ENCODE measurements at places on chromosomes 1 and 21.
A peak's percentile ranks its signal among the peaks of the same experiment; 100 is the strongest.

GRCh38 chr1:64875606-64876005 is 90.7 kb downstream of the JAK1 start:
- DNase-seq = no peak

DNA sequence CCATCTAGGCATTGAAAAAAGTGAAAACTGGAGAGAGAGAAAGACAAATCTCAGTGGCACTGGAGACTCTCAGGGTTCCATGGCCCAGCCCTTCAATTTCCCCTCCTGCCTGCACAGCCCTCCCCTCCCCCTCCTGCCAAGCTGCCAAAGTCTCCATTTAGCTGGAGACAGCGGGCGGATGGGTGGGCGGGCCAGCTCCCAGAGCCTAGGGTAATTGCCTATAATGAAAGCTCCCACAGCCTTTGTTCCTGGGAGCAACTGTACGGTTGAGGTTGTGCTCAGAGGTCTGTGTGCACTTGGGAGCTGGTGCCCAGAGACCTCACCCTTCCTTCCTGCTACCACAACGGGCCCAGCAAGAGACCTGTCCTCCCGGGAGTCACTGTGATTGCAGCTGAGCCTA is 89.6 kb downstream of the NAV1 start:
- DNase-seq = peak; percentile 48

GRCh38 chr1:197553281-197553680 is 222.0 kb downstream of the DENND1B start:
- no peak for DNase-seq

DNA sequence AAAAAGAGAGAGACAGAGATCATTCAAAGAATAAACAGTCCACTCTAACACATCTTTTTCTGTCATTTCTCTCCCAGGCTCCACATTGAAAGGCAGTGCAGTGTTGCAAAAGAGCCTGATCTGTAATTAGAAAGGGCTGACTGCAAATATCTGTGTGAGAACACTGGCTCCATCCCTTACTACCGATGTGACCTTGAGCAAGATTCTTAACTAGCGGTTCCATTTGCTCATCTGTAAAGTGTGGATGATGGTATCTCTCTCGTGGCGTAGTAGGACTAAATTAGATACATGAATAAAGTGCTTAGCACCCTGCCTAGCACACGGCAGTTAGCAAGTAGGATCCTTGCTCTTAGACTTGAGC is 26.9 kb upstream of the SLC44A3 start:
- no peak for DNase-seq

- peak; percentile 21 for DNase-seq
Measured at GRCh38 chr21:45404730-45405270, at the start of gene COL18A1. Gene COL18A1, plus strand, starts transcription at chr21:45405165. Its CDS starts 66 bp downstream, at chr21:45405231.

DNA sequence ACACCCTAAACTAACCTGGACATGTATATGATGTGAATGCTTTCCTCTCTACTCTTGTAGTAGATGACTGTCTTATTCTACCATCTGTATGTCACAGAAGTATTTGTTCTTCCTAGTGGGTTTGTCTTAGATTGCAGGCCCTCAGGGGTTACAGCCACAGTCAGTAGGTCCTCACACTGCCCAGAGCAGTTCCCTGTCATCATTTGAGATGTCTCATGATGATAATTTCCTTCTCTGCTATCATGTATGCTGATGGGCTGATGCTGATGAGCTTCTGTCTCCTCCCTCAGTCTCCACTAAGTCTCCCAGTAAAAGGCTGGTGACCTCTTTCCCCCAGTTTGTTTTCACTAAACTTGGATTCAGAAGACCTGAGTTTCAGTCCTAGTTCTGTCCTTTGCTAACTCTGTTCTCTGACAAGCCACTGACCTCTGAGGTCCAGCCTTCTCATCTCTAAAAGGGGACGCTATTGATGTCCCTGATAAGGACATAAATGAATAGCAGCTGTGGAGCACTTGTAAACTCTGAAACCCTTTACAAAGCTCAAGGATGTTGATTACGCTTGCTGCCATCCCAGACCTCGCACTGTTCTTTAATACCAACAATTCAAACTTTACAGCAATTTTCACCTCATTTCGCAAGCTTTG is 3.1 kb upstream of the ETV3 start:
- no peak for DNase-seq

- peak; percentile 65 for DNase-seq
Measured at GRCh38 chr1:107964336-107965109, 457 bp downstream of the VAV3 start.

GRCh38 chr1:152983743-152984142 is at the start of gene SPRR1A:
Gene SPRR1A, plus strand, starts transcription at chr1:152984081. Its CDS starts 1,150 bp downstream, at chr1:152985231.
- no peak for DNase-seq

GRCh38 chr1:164559342-164560051 is 513 bp downstream of the PBX1 start:
- peak; percentile 29 for DNase-seq

DNA sequence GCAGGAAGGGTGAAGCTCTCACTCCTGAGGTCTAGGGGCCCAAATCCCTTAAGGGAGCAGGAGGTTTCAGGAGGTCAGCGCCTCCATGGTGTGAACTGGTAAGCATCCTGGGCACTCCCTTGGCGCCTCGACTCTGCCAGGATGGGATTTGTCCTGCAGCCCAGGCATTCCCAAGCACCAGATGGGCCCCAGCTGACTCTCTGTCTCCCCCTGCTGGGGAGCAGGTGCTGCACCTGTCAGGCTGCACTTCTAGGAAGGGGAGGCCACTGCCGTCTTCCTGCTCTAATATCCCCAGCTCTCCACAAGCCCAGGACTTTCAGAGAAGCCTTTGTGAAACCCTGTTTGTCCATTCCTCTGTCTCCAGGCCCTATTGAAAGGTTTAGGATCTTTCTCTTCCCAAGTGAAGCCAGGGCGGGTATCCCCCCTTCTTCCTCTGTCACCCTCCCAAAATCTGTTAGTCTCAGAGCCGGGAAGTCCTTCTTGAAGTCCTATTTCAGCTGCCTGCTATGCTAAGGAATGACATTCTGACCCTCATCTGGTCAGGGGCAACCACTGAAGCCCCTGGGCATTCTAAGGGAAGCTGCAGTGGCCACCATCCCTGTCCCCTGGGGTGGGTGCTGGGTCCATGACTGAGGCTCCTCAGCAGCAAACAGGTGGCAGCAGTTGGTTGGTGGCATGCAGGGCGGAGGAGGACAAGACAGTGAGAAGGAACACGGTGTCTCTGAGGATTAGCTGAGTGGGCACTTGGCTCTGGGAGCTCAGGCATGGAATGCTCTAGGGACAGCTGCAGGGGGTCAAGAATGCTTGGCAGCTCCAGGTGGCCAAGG is 3.2 kb downstream of the MYBPH start:
- peak; percentile 71 for DNase-seq

- DNase-seq = no peak
Measured at GRCh38 chr21:38472412-38473108, 25.7 kb downstream of the ERG start.

DNA sequence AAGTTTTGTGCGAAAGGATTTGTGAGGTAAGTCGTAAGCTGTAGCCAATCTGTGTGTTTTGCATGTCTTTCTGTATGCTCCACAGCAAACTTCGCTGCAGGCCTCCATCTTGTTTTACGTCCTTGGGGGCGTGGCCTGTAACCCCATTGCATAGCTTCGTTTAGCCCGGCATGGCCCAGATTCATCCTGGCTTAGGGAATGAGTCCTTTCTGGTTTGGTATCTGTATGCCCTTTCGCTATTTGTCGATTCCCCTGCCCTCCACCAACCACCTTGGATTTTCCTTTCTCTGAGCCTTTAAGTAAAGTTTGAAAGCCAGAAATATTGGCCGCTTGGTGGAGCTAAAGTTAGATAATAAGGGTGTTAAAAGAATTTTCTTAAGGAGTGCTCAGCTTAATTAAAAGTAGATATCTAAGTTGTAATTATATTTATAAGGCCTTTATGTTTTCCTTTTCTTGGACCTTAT is 1.1 kb downstream of the THEM4 start:
- no peak for DNase-seq

GRCh38 chr21:14072761-14073535 is 137.8 kb downstream of the LIPI start:
- DNase-seq = no peak

GRCh38 chr1:224541072-224541790 is 74.9 kb upstream of the CNIH3 start:
- no peak for DNase-seq

- DNase-seq = no peak
Measured at GRCh38 chr1:210800301-210800700, 333.6 kb downstream of the KCNH1 start.

GRCh38 chr1:174974711-174975119 is 25.0 kb upstream of the CACYBP start:
- no peak for DNase-seq

DNA sequence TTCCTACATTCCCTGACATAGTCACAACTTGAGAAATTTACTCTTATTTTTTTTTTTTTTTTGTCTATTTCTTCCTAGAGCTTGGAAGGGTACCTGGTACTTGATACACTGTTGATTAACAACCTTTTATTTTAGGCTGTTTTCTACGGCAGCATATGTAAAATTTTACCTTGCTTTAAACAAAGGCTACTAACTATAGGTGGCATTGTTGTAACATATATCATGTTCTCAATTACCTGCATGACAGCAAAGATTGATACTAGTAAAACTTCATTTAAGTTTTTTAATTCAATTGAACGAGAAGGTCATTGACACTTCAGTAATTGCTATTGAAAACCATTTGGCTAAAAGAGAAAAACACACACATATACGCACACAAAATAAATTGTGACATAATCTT is 238.3 kb upstream of the ESRRG start:
- no peak for DNase-seq

GRCh38 chr1:61204528-61204927 is 122.2 kb downstream of the NFIA start:
- DNase-seq = no peak

DNA sequence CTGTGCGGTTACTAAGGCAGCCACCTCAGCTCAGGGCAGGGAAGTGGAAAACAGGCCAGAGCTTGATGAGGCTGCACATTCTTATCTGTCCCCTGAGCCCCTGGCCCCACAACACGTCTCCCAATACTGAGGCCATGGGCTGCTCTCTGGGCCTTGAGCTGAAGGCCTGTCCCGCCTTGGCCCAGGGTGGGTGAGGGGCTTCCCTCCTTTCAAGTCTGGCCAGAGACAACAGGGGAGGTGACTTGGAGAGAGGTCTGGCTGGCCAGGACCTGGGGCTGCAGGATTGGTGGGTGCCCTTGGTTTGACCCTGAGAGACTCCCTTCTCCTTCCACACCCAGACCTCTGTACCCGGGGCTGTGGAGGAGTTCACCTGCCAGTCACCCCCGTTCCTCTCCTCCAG is 563.8 kb downstream of the PTPRU start:
- DNase-seq = no peak

DNA sequence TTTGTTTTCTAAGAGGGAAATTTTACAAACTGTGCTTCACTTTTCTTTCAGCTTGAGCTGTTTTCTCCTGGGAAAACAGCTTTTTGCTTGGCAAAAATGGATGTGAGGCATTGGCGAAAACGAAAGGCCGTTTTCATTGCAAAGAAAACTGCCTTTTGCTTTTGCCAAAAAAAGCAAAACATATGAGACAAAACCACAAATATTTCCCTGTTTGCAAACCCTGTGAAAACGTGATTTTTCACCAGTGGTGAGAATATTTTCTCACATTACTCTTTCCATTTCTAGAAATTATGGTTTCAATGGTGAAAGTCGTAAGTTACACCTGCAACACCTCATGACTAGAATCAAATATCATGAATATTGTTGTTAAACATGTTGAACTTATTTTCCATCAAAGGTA is 74.0 kb upstream of the ZBTB18 start:
- no peak for DNase-seq

- no peak for DNase-seq
Measured at GRCh38 chr1:18631496-18632217, 1.0 kb downstream of the PAX7 start.

DNA sequence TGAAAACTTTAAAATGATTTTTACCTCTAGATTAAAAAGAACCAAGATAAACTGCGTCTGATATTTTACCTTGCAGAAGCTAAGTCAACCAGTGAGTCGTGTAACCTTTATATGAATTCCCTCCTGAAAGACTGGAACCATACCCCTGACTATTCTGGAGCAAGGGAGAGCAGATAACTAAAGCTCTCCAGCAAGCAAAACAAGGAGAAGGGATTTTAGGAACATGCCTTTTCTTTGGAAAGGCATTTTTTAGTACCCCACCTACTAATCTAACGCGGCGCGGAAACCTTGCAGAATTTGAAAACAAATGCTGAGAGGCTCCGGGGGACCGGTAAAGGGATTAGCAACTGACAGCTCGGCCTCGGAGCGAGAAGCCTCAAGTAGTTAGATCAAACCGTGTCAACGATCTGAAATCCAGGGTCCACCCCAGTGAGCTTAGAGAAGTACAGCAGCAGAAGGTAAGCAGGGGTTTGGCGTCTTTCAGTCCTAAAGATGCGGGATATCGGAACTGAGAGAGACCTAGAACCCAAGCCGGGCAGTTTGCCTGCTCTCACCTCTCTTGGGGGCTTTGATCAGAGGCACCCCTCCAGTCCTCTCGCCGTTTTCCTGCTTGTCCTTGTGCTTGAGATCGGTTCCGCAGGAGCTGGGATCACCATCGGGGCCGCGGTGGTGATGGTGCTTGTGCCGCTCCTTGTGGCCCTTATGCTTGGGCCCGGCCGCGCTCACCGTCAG is 954 bp downstream of the RSBN1 start:
- DNase-seq = peak; percentile 71

DNA sequence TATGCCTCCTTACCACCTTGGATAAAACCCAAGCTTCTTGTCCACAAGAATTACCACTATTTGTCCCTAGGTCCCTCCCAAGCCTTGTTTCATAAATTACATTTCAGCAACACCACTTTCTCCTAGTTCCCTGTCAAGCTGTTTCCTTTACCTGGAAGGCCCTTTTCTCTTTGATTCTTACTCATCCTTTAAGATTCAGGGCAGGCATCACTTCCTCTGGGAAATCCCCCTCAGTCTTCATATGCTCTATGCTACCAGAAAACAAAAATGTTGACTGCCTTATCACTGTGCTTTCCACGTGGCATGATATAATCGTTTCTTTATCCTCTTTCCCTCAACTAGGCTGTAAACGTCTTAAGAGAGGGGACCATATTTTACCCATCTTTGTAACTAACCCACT is 102.7 kb downstream of the LYST start:
- DNase-seq = no peak

DNA sequence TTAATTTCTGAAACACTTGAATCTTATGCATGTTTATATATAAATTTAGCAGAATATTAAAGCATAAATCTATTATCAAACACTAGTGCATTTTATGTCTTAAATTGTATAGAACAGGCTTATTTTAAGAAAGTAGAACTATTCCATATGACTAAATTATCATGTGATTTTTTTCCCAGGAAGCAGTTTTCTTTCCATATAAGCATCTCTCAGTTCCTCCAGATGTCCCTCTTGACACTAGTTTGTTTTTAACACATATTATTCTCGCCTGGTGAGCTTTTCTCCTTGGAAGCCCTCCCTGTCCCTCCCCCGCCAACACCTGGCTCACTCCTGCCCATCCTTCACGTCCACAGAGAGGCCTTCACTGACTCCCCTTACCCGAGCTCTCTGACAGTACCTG is 48.3 kb upstream of the BCAR3 start:
- peak; percentile 68 for DNase-seq

GRCh38 chr1:45953934-45954847 is 150.8 kb downstream of the MAST2 start:
- peak; percentile 62 for DNase-seq

GRCh38 chr1:43605157-43605556 is 44.8 kb upstream of the KDM4A start:
- no peak for DNase-seq

Data from NCI-H2171 treated with DMSO at 0.1 percent for 48 hours (cell line).